ENCODE measurements at places on chromosomes 6 and 20. TPM values are rescaled to one million over a fixed set of nuclear protein-coding genes. Genes with fewer than 3 reads are reported as not detected.

Gene GGTLC1
- total RNA-seq: not detected

Gene KCNK5
- 41.8 TPM for total RNA-seq

Gene CEP85L
- total RNA-seq: 32.5 TPM

Gene DEF6
- 12.8 TPM for total RNA-seq

Gene SIRPG
- total RNA-seq: not detected

Gene DLK2
- total RNA-seq: 0.18 TPM

DNA sequence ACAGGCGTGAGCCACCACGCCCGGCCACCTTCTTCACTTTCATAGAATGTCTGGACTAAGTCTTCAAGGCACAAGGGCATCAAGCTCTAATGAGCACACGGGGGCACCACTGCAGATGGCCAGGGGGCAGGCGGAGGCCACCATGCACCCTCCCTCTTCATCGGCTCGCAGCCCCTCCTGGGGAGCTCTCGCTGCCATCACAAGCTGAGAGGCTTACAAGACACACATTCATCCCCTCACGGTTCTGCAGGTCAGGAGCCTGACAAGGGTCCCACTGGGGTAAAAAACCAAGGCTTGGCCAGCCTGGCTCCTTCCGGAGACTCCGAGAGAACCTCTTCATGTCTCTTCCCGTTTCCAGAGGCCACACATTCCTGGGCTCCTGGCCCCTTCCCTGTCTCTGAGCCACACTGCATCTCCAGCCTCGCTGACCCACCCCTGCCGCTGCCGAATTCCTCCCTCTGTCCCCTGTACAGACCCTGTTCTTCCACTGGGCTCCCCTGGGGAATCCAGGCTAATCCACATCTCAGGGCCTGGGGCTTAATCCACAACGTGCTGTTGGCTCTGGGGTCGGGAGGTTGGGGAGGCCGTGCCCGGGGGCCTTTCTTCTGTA is 19.8 kb downstream of the DLL1 start:
- no peak for DNase-seq

GRCh38 chr20:50592282-50593004 is 82.3 kb downstream of the PTPN1 start:
- DNase-seq: no peak

GRCh38 chr6:79546186-79546585 is 9.0 kb upstream of the LCA5 start:
- no peak for DNase-seq

GRCh38 chr6:43509142-43509983 is 783 bp downstream of the LRRC73 start:
- DNase-seq: peak; percentile 40

- DNase-seq: no peak
Observed at GRCh38 chr6:19434065-19434464, 403.1 kb upstream of the ID4 start.

DNA sequence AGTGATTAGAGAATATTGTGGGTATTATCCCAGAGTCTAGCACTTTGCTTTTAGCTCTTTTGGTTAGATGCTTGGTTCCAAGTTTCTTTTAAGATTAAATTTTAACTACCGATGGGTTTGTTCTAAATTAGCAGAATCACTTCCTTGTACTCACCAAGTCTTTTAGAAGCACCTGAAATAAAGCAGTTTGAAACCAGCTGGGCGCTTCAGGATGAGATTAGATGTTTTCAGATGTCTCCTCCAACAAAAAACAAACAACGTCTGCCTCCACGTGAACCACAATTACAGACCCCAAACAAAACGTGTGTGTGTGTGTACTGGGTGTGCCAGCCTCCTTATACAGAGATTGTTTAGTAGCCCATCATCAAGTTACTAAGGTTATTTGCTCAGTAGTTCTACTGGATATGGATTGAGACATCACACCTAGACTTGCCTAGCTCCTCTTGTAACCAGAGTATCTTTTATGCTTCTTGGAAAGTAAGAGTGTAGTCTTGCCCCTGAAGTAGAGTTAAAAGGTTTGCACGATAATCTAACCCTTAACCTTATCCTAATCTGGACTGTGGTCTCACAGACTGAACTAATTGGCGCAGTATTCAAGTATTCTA is 2.3 kb downstream of the DSTN start:
- DNase-seq: no peak

DNA sequence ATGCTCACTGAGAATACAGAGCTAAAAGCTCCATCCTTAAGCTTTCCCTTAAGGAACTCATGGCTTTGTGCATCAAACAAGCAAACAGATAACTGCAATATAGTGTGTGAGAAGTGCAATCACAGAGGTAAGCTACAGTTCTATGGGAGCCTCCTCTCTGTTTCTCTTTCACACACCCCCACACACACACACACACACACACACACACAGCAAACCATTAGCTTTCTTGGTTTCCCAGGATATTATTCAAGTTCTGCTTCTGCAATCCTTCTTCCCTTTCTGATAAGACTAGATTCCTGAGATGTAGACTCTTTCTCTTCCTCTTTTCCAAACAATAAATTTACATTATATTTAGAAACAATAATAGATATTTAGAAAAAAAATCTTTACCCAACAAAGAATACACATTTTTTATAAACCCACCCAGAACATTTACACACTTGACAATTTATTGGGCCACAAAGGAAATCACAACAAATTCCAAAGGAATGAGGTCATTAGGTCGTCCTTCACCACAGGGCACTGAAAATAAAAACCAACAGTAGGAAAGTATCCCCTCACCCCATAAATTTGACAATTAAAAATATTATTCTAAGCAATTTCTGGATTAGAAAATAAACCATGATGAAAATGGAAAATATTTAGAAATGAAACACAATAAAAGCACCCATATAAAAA is 9.3 kb upstream of the GFOD1 start:
- DNase-seq: no peak

GRCh38 chr20:5977223-5977622 is 26.8 kb downstream of the MCM8 start:
- DNase-seq: no peak

GRCh38 chr6:21348504-21349195 is 244.9 kb upstream of the SOX4 start:
- DNase-seq: peak; percentile 29

All from WTC11 (cell line).